ENCODE measurements at places on chromosomes 11 and 22. TPM values are rescaled to one million over a fixed set of nuclear protein-coding genes. Genes with fewer than 3 reads are reported as not detected.

The SMCO4 gene
- total RNA-seq, result 2.6 TPM

The MRPL21 gene
- total RNA-seq, result 53.2 TPM

The PTPMT1 gene
- 18.8 TPM for total RNA-seq

The PGR gene
- total RNA-seq, result not detected

The C11orf16 gene
- not detected for total RNA-seq

The OR51E2 gene
- 0.52 TPM for total RNA-seq

The OR8A1 gene
- not detected for total RNA-seq

Measured in skeletal muscle tissue (tissue), 5 donors.